ENCODE measurements at places on chromosomes 6 and 20.

DNA sequence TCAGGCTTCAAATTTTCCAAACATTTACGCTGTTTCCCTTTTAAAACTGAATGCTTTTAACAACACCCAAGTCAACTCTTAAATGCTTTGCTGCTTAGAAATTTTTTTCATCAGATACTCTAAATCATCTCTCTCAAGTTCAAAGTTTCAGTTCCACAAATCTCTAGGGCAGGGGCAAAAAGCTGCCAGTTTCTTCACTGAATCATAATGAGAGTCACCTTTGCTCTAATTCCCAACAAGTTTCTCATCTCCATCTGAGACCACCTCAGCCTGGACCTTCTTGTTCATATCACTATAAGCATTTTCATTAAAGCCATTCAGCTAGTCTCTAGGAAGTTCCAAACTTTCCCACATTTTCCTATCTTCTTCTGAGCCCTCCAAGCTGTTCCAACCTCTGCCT, 69.1 kb downstream of the RNF217 start:
- DNase-seq, result no peak

- DNase-seq, result no peak
These were observed 188.6 kb downstream of the PRL start for GRCh38 chr6:22108199-22108598.

GRCh38 chr6:122838060-122838780, 49.2 kb downstream of the SMPDL3A start:
- DNase-seq, result no peak

GRCh38 chr6:9481292-9482029, 933.4 kb downstream of the TFAP2A start:
- no peak for DNase-seq

GRCh38 chr6:166203641-166204222, 36.1 kb upstream of the TBXT start:
- DNase-seq, result no peak

DNA sequence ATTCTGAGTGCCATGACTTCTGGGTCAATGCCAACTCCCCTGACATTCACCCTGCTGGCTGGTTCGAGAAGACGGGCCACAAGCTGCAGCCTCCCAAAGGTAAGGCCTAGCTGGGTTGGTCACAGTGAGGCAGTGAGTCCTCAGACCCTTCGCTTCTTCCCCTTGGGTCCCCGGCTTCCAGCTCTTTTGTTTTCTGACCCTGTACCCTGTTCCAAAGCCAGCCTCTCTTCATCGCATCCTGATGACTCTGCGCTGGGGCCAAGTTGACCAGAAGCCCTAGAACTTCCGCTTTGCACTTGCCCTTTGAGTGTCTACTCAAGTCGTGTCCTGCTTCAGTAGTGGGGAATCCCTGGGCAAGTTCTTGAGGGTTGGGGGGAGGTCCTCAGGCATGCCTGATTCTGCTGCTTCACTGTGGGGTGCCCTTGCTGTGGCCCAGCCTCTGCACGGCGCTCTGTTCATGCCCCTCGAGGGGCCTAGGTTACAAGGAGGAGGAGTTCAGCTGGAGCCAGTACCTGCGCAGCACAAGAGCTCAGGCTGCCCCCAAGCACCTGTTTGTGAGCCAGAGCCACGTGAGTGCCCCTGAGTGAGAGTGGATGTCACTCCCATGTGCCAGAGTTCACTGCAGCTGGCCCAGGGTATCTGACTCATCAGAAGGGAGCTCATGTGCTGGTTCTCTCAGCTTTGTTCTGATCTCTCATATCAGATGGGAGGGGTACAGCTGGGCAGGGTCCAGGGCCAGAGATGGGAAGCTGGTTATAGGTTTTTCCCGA, 23.0 kb downstream of the L3MBTL1 start:
- no peak for DNase-seq

All from activated CD4-positive, CD25-positive, alpha-beta regulatory T cell treated with anti-CD3 and anti-CD28 coated beads, Interleukin-2, amount 50 U/mL, for 16 hours (primary cell).